ENCODE measurements at places on chromosomes 1 and 21. TPM values are rescaled to one million over a fixed set of nuclear protein-coding genes. Genes with fewer than 3 reads are reported as not detected.

Gene METTL13
- 27.8 TPM for total RNA-seq

Gene F3
- 5.1 TPM for total RNA-seq

Gene KPRP
- total RNA-seq: not detected

Gene ERVH48-1
- total RNA-seq: not detected

Gene C1orf167
- total RNA-seq: not detected

Gene KLHL17
- 8.3 TPM for total RNA-seq

Gene FAM3B
- total RNA-seq: not detected

Gene ZNF695
- total RNA-seq: 5.7 TPM

Gene CEP170
- total RNA-seq: 170 TPM

Gene AMY2B
- 2.2 TPM for total RNA-seq

Gene OR2W3
- 0.67 TPM for total RNA-seq

Gene NR0B2
- total RNA-seq: not detected

Gene LEFTY1
- total RNA-seq: not detected

Gene TMEM54
- total RNA-seq: 33.4 TPM

Gene DCAF6
- 68.3 TPM for total RNA-seq

Gene KCNQ4
- under 0.01 TPM for total RNA-seq

Gene ADCY10
- under 0.01 TPM for total RNA-seq

Gene IL22RA1
- not detected for total RNA-seq

Gene LELP1
- not detected for total RNA-seq

Gene TDRD10
- total RNA-seq: not detected

Gene RPAP2
- 12.2 TPM for total RNA-seq

Gene ZNF697
- total RNA-seq: 16.2 TPM

Gene FMO4
- 13.1 TPM for total RNA-seq

Gene PLOD1
- 188 TPM for total RNA-seq

Gene RXFP4
- not detected for total RNA-seq

Gene LCK
- not detected for total RNA-seq

Gene PADI2
- total RNA-seq: not detected

Gene RGS4
- not detected for total RNA-seq

Gene PGLYRP3
- total RNA-seq: not detected

Gene DNAJC28
- total RNA-seq: 1.00 TPM

Gene BRDT
- not detected for total RNA-seq

Gene FMO2
- total RNA-seq: under 0.01 TPM

Gene UMODL1
- total RNA-seq: not detected

Gene LCE3E
- total RNA-seq: not detected

Gene BARHL2
- total RNA-seq: not detected

Gene DEPDC1
- total RNA-seq: 40.0 TPM

Gene EFNA4
- total RNA-seq: 2.5 TPM

Gene COL11A1
- total RNA-seq: 80.4 TPM

Gene IL19
- total RNA-seq: not detected

Gene HEYL
- total RNA-seq: not detected

Gene RBM11
- total RNA-seq: 2.5 TPM

Gene CNR2
- total RNA-seq: not detected

Gene JAM2
- total RNA-seq: not detected

Gene PARK7
- 210 TPM for total RNA-seq

Gene CYP4A22
- not detected for total RNA-seq

Gene NPPB
- total RNA-seq: not detected

Gene C1orf141
- not detected for total RNA-seq

Gene PRAMEF25
- not detected for total RNA-seq

Gene GBP7
- total RNA-seq: not detected

Gene FAM72C
- total RNA-seq: 2.7 TPM

Gene SERTAD4
- 0.33 TPM for total RNA-seq

Gene GJB3
- total RNA-seq: not detected

Gene TP73
- not detected for total RNA-seq
